ENCODE measurements at places on chromosomes 3 and 15.

- H3K27ac ChIP-seq = no peak overlapping the region
- no peaks in the 10 kb centered on the region for H3K4me1 ChIP-seq
- peaks cover 15% of the 10 kb centered on the region for H3K36me3 ChIP-seq
- no peak overlapping the region for H3K4me3 ChIP-seq
- H3K27me3 ChIP-seq = no peaks in the 10 kb centered on the region
These were observed 119.4 kb upstream of the CGNL1 start for GRCh38 chr15:57256939-57257338.

DNA sequence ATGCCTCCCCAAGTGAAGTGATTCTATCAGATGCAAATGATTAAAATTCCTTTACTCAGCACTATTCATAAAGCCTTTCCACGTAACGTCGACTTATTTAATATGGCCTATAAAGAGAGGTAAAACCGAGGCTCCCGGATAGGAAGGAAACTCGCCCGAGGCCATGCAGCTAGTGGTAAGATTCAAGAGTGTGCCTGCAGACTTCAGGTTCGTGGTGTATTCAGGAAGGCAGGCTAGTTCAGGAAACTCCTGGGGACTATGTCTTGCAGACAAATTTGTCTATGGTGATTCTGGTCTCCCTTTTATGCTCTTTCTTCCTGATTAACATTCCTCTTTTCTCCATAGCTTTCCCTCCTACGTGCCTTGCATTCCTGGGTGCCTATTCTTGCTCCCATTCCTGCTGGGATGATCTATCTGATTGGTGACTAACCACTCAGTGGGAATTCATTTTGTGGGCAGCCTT lies 150.7 kb downstream of the SST start:
- H3K36me3 ChIP-seq = no peaks in the 10 kb centered on the region
- no peak overlapping the region for H3K27ac ChIP-seq
- no peaks in the 10 kb centered on the region for H3K4me1 ChIP-seq

- no peak overlapping the region for H3K27ac ChIP-seq
- DNase-seq = no peak
- peaks cover 97% of the 10 kb centered on the region for H3K36me3 ChIP-seq
- no peaks in the 10 kb centered on the region for H3K27me3 ChIP-seq
These were observed 54.7 kb downstream of the FAM98B start for GRCh38 chr15:38508647-38509046.

DNA sequence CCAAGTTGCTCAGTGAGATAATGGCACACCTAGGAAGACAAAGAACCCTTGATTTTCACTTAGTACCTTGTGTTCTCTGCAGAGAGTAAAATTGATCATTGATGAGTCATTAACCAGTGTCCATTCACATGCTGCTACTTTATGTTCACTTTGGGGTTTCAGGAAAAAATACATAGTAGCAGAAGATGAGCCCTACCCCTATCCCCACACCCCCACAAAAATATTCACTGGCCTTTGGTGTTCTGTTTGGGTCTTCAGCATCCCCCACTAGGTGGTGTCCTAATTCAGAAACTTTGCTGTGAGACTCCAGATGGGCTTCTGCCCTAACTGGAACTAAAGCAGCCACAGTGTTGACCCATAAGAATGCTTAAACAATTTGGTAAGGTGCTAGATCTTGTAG lies 178.8 kb downstream of the KLHL25 start:
- H3K4me3 ChIP-seq = no peak overlapping the region
- H3K27me3 ChIP-seq = no peaks in the 10 kb centered on the region
- peaks cover 20% of the 10 kb centered on the region for H3K4me1 ChIP-seq
- peaks cover 6% of the 10 kb centered on the region for H3K36me3 ChIP-seq
- H3K27ac ChIP-seq = no peak overlapping the region

DNA sequence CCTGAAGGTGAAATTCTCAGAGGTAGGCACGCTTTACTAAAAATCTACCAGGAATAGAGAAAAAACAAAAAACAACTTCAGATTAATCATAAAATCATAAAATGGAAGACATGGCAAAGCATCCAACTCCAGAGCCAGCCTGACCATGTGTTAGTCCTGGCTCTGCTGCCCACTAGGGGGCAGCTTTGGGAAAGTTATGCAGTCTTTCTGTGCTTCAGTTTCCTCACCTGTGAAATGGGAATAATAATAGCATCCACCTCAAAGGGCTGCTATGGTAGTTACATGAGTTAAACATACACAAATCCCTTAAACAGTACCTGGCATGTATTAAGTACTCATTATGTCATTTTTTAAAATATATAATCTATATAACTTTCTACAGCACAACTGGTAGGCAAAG lies 52.3 kb downstream of the WNT5A start:
- no peaks in the 10 kb centered on the region for H3K36me3 ChIP-seq
- no peak overlapping the region for H3K4me3 ChIP-seq
- no peak for DNase-seq
- no peak overlapping the region for H3K27ac ChIP-seq

- no peak overlapping the region for H3K27ac ChIP-seq
- H3K27me3 ChIP-seq = no peaks in the 10 kb centered on the region
- H3K4me3 ChIP-seq = no peak overlapping the region
- H3K36me3 ChIP-seq = peaks cover 65% of the 10 kb centered on the region
These were observed 10.3 kb downstream of the PKM start for GRCh38 chr15:72220687-72221086.

DNA sequence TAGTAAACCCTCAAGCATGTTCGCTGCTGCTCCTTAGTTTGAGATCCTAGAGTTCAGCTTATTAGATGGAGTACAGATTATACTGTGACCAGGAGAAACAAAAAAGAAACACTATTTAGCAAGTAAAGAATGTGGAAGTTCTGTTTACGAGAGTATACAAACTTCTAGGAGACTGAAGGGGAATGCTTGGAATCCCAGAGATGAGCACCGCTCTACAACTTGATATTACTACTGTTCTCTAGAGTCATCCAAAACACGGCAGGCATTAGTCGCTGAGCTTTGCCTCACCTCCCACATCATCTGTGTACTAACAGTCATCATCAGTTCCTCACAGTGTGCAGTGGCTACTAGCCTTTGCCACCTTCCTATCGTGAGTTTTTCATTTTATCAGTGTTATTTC lies 121.4 kb upstream of the CHRM5 start:
- H3K27me3 ChIP-seq = no peaks in the 10 kb centered on the region
- H3K4me1 ChIP-seq = no peaks in the 10 kb centered on the region
- no peak overlapping the region for H3K27ac ChIP-seq
- no peak for DNase-seq
- H3K36me3 ChIP-seq = no peaks in the 10 kb centered on the region

GRCh38 chr3:194254040-194254439 lies 97.1 kb downstream of the CPN2 start:
- peaks cover 10% of the 10 kb centered on the region for H3K27me3 ChIP-seq
- no peak overlapping the region for H3K27ac ChIP-seq
- no peak overlapping the region for H3K4me3 ChIP-seq
- no peaks in the 10 kb centered on the region for H3K36me3 ChIP-seq

DNA sequence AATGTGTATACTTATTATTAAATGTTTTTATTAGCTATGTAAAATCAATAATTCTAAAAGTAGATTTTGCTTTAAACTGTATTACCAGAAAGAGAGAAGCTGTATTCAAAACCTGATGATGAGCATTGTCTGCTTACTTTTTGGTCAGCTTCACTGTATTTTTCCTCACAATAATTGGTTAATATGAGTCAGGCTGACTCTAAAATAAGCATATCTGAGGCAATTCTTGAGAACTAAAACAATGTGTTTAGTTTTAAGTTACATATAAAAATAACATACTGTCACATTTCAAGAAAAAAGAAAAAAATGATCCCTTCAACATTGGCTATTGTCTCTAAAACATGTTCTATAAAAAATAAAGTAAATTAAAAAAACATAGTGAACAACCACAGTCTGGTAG lies 66.1 kb downstream of the EPHA3 start:
- DNase-seq = no peak

DNA sequence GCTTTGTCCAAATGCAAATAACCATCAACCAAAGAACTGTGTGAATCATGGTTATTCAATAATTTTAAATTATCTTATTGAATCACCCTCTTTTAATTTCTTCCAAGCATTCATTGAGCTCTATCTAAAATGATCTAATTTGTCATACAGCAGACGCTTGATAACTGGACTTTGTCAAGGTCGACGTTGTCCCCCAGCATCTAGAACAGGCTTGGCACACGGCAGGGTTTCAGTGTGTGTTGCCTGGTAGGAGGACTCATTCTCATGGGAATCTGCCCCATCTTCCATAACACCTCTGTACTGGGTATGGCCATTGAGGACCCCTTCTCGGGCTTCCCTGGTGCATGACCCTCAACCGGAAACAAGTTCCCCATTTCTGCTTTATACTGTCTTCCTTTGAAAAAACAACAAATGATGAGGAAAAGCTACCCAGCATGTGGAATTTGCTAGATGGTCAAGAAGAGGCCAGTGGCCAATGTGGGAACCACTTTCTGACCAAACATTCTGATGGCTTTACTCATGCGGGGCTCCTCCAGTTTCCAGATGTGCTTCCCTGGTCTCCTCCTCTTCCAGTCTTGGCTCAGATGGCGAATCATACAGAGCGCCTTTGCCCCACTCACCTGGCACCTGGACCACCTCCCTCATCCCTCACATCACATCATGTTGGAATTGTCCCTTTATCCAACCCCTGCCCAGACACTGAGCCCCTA lies 41.7 kb upstream of the SEC22A start:
- H3K27me3 ChIP-seq = no peaks in the 10 kb centered on the region
- H3K27ac ChIP-seq = no peak overlapping the region
- DNase-seq = no peak
- H3K4me3 ChIP-seq = no peak overlapping the region
- H3K36me3 ChIP-seq = peaks cover 25% of the 10 kb centered on the region

DNA sequence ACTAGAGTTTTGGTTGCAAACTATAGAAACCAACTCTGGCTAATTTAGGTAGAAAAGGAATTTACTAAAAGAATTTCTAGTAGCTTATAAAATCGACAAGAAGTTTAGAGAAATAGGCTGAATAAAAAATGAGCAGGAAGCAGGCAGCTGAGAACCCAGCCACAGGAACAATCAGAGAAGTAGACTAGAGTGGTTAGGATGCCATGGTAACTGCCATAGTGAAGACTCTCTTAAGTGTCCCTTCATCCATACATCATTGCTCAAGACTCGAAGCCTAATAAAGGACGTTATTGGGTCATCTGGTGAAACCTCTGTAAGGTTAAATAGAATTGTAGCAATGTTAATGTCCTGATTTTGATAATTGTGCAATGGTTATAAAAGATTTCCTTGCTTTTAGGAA lies 13.8 kb downstream of the AVEN start:
- H3K4me3 ChIP-seq = no peak overlapping the region
- no peak overlapping the region for H3K27ac ChIP-seq

GRCh38 chr3:88690287-88690686 lies 417.1 kb upstream of the EPHA3 start:
- H3K27ac ChIP-seq = no peak overlapping the region
- no peak for DNase-seq
- no peak overlapping the region for H3K4me3 ChIP-seq
- H3K4me1 ChIP-seq = no peaks in the 10 kb centered on the region

- no peaks in the 10 kb centered on the region for H3K27me3 ChIP-seq
- H3K4me1 ChIP-seq = no peaks in the 10 kb centered on the region
- H3K27ac ChIP-seq = no peak overlapping the region
- no peaks in the 10 kb centered on the region for H3K36me3 ChIP-seq
- H3K4me3 ChIP-seq = no peak overlapping the region
These were observed 68.7 kb downstream of the BHLHE40 start for GRCh38 chr3:5047764-5048419.

DNA sequence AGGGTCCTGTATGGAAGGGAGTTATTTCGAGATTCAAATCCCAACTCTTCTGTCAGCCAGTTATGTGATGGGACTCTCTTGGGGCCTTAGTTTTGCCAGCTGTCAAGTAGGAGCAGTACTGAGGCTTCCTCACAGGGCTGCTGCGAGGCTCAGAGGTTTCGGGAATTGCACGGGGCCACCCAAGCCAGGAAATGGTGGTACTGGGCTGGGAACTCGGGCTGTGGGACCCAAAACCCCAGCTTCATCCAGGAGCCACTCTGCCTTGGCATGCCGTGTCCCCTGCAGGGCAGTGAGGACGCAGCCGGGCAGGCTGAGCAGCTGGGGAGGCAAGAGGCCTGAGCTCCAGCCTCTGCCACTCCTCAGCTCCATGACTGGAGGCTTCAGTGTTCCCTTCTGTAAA lies 118.6 kb downstream of the ETFA start:
- no peak overlapping the region for H3K4me3 ChIP-seq
- peaks cover 2% of the 10 kb centered on the region for H3K36me3 ChIP-seq
- no peak overlapping the region for H3K27ac ChIP-seq
- DNase-seq = no peak
- H3K4me1 ChIP-seq = no peaks in the 10 kb centered on the region

DNA sequence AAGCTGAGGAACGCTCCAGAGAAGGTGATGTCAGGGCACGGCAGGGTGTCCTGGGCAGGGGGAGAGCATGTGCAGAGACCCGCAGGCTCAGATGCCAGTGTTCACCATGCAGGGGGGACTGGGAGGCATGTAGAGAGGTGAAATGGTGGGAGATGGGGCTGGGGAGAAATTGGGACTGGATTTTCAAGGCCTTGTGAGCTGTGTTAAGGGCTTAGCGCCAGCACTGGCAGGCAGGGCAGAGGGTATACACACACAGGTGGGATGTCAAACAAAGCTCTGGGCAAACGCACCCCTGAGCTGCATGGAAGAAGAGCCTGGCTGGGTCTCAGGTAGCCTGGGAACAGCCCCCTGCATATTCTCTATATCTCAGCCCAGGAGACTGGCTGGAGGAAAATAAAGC lies 282.7 kb downstream of the SHQ1 start:
- no peaks in the 10 kb centered on the region for H3K4me1 ChIP-seq
- no peaks in the 10 kb centered on the region for H3K27me3 ChIP-seq
- no peak overlapping the region for H3K27ac ChIP-seq
- no peaks in the 10 kb centered on the region for H3K36me3 ChIP-seq

- no peaks in the 10 kb centered on the region for H3K4me1 ChIP-seq
- H3K36me3 ChIP-seq = no peaks in the 10 kb centered on the region
These were observed 251.4 kb downstream of the ADAMTS17 start for GRCh38 chr15:100090411-100090810.

DNA sequence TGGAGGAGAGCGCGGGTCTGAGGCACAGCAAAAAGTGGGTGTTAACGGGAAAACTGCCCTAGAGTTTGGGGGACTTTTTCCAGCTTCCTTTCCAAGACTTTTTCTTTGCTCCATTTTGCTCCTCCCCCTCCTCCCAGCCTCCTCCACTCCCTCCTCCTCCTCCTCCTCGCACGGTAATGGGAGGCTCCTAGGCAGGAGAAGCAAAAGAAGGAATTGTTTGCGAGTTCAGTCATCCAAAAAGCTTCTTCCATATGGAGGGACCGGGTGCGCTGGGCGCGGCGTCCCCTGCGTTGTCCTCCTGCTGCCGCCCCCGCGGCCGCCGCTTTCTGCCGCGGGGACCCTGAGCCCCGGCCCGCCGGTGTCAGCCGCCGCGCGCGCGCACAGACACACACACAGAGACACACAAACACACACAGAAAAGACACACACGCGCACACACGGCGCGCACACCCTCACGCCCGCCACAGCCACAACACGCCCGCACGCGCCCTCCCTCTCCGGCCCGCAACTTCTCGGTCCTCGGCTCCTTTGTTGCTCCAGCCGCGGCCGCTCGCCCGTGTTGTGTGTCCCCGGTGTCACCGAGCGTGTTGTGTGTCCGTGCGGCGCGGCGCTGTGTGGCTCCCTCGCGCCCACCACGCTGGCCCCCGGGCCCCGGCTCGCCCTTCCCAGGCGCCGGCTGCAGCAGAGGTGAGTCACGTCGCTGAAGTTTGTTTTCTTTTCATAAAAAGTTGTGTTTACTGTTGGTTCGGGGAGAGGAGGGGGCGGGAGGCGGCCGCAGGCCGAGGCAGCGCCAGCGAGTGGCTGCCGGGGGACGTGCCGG lies at the start of gene BOC:
Gene BOC (plus strand): TSS at position 228 of the 820 bp plus-strand sequence. CDS start 38,246 bp downstream, outside the sequence.
- H3K27me3 ChIP-seq = peaks cover 41% of the 10 kb centered on the region
- peaks cover 2% of the 10 kb centered on the region for H3K4me1 ChIP-seq
- no peak within 1 kb of the TSS for H3K27ac ChIP-seq
- no peak for DNase-seq

Data from T-cell (primary cell).